Activated B cell treated with CpG ODN at 0.5 μM for 24 hours (primary cell): ENCODE measurements at places on chromosomes 3 and 15.

- peak overlapping the region; percentile 53 for H3K4me3 ChIP-seq
- H3K36me3 ChIP-seq, result no peaks in the 10 kb centered on the region
- peak overlapping the region; percentile 52 for H3K27ac ChIP-seq
- no peaks in the 10 kb centered on the region for H3K27me3 ChIP-seq
These were observed 123.4 kb upstream of the MEF2A start for GRCh38 chr15:99442252-99442897.

DNA sequence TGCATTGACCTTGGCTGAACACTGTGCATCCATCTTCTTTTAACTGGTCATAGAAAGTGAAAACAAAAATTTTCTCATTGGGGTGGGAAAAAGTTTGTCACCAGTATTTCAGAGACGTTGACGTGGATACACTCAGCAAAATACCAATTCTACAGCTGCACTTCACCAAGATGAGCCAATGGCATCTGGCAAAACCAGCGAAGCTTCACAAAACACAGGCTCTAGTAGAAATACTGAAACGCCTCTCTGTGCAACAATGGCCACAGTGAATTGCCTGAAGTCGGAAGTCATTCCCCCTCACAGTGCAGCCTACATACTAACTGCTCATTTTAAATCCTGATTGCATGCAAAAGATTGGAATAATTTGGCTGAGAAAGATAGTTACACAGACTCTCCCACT lies 17.0 kb downstream of the PCYT1A start:
- no peaks in the 10 kb centered on the region for H3K27me3 ChIP-seq
- peaks cover 41% of the 10 kb centered on the region for H3K36me3 ChIP-seq
- no peak overlapping the region for H3K4me3 ChIP-seq
- peaks cover 30% of the 10 kb centered on the region for H3K4me1 ChIP-seq

- H3K36me3 ChIP-seq, result no peaks in the 10 kb centered on the region
- no peak for DNase-seq
- no peak overlapping the region for H3K27ac ChIP-seq
These were observed 689.7 kb upstream of the BCHE start for GRCh38 chr3:166526881-166527280.

GRCh38 chr3:47227678-47228077 lies 54.9 kb downstream of the KIF9 start:
- peaks cover 40% of the 10 kb centered on the region for H3K4me1 ChIP-seq
- H3K4me3 ChIP-seq, result peak overlapping the region; percentile 54
- H3K36me3 ChIP-seq, result no peaks in the 10 kb centered on the region
- H3K27ac ChIP-seq, result peak overlapping the region; percentile 42

GRCh38 chr3:165503346-165503745 lies 307.2 kb upstream of the SLITRK3 start:
- H3K36me3 ChIP-seq, result no peaks in the 10 kb centered on the region
- H3K4me1 ChIP-seq, result no peaks in the 10 kb centered on the region
- H3K4me3 ChIP-seq, result no peak overlapping the region
- no peaks in the 10 kb centered on the region for H3K27me3 ChIP-seq
- no peak overlapping the region for H3K27ac ChIP-seq

DNA sequence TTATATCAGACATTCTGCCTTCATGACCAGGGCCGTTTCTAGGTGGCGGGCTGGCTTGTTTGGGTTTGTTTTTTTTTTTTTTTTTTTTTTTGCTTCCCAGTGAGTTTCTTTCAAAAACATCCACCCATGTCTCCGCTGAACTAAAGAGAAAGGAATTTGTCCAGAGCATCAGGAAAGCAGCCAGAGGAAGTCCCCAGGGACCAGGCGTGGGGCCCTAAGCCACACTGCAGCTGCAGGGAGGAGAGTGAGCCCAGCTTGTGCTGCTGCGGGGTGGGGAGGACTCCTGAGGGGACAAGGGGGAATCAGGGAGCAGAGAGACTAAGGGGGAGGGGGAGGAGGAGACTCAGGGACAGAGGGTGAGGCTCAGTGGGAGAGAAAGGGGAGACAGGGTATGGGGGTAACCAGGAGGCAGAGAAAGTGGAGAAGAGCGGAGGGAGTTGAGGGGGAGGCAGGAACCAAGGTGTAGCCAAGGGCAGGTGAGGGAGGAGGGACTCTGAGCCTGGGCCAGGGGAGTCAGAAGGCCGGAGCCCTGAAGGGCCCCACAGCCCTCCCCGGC lies 49.5 kb downstream of the CYP11A1 start:
- no peaks in the 10 kb centered on the region for H3K27me3 ChIP-seq
- H3K4me1 ChIP-seq, result peaks cover 20% of the 10 kb centered on the region

GRCh38 chr3:169813757-169814517 lies 1.2 kb upstream of the LRRC34 start:
- H3K4me1 ChIP-seq, result peaks cover 42% of the 10 kb centered on the region
- no peaks in the 10 kb centered on the region for H3K27me3 ChIP-seq
- peak overlapping the region; percentile 97 for H3K27ac ChIP-seq
- peak overlapping the region; percentile 85 for H3K4me3 ChIP-seq
- peaks cover 6% of the 10 kb centered on the region for H3K36me3 ChIP-seq
- DNase-seq, result peak; percentile 59

GRCh38 chr3:37862903-37863815 lies 1.5 kb downstream of the CTDSPL start:
- H3K4me1 ChIP-seq, result peaks cover 17% of the 10 kb centered on the region
- DNase-seq, result no peak
- H3K36me3 ChIP-seq, result no peaks in the 10 kb centered on the region
- peak overlapping the region; percentile 77 for H3K4me3 ChIP-seq
- H3K27me3 ChIP-seq, result peaks cover 34% of the 10 kb centered on the region

- H3K27me3 ChIP-seq, result no peaks in the 10 kb centered on the region
- no peak overlapping the region for H3K27ac ChIP-seq
- H3K36me3 ChIP-seq, result no peaks in the 10 kb centered on the region
- no peak overlapping the region for H3K4me3 ChIP-seq
These were observed 107.8 kb downstream of the ZIC4 start for GRCh38 chr3:147298511-147298982.

DNA sequence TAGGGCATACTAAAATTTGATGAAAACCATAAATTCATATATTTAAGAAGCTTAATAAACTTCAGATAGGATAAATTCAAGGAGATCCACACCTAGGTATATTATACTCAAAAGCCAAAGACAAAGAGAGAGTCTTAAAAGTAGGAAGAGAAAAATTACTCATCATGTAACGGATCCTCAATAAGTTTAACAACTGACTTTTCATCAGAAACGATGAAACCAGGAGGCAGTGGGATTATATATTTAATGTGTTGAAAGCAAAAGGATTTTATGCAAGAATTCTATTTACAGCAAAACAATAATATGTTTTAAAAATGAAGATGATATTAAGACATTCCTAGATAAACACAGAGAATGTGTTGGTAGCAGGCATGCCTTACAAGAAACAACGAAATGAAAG lies 202.7 kb downstream of the OXSM start:
- H3K4me3 ChIP-seq, result no peak overlapping the region
- H3K27ac ChIP-seq, result no peak overlapping the region
- H3K27me3 ChIP-seq, result no peaks in the 10 kb centered on the region
- DNase-seq, result no peak
- no peaks in the 10 kb centered on the region for H3K36me3 ChIP-seq
- H3K4me1 ChIP-seq, result no peaks in the 10 kb centered on the region

DNA sequence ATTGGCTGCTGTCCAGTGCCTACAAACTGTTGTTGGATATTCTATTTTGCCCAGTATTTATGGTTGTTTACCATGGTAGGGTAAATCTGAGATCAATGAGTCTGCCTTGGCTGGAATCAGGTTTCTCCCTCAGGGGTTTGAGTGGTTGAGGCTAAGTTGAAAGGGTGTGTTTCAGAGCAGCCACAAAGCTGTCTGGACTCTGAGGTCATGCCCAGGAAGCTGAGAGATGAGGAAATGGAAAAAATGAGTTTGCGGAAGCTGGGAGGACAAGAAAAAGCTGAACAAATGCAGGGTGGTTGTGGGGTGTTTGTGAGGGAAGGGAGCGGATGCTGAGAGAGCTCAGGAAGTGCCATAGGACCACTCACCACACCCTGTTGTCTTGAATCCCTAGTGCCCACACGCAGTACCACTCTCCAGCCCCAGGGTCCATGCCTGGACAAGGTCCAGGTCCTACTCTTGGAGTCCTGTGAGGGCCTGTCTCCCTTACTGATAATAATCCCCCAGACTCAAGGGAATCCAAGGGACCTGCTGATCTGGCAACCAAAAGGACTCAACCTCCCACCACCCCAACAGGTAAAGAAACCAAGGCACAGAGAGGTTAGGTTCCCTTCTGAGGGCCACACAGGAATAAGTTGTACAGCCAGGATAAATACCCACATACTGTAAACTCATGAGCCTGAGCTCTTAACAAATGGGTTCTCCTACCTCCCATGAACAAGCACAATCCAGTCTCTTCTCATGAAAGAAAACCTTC lies 81.6 kb downstream of the PPCDC start:
- H3K27ac ChIP-seq, result peak overlapping the region; percentile 80
- peaks cover 5% of the 10 kb centered on the region for H3K27me3 ChIP-seq
